ENCODE measurements at places on chromosomes 13 and 19. TPM values are rescaled to one million over a fixed set of nuclear protein-coding genes. Genes with fewer than 3 reads are reported as not detected.

The HRC gene
- total RNA-seq = 78.3 TPM

The PRKCSH gene
- 67.8 TPM for total RNA-seq

The TEX101 gene
- total RNA-seq = not detected

The CLEC4G gene
- total RNA-seq = 0.52 TPM

The ERFL gene
- not detected for total RNA-seq

The BRCA2 gene
- 2.6 TPM for total RNA-seq

The LILRB4 gene
- total RNA-seq = 0.52 TPM

The ZNF253 gene
- 7.3 TPM for total RNA-seq

The CCDC70 gene
- total RNA-seq = not detected

The TRPM4 gene
- 5.2 TPM for total RNA-seq

The SLC25A41 gene
- 0.52 TPM for total RNA-seq

The POU4F1 gene
- 1.6 TPM for total RNA-seq

The WDR88 gene
- not detected for total RNA-seq

The LIM2 gene
- not detected for total RNA-seq

The ATP4A gene
- total RNA-seq = not detected

The OR10H1 gene
- total RNA-seq = not detected

The ZNF835 gene
- total RNA-seq = 3.1 TPM

The PGLYRP1 gene
- total RNA-seq = 2.1 TPM

The PSPN gene
- 1.0 TPM for total RNA-seq

The SLC17A7 gene
- 1.0 TPM for total RNA-seq

The ADPRHL1 gene
- total RNA-seq = 124 TPM

The ZNF91 gene
- 40.7 TPM for total RNA-seq

The LILRB3 gene
- total RNA-seq = 4.2 TPM

The DHDH gene
- not detected for total RNA-seq

The FGF22 gene
- total RNA-seq = not detected

The ZNF534 gene
- total RNA-seq = 0.52 TPM

The C19orf33 gene
- not detected for total RNA-seq

The FAM187B gene
- not detected for total RNA-seq

The PRR22 gene
- total RNA-seq = not detected

The ACTMAP gene
- total RNA-seq = under 0.01 TPM

The GRIK5 gene
- 1.0 TPM for total RNA-seq

The CDKN2D gene
- 16.7 TPM for total RNA-seq

The ZNF845 gene
- total RNA-seq = 3.7 TPM

The ZNF492 gene
- 1.0 TPM for total RNA-seq

The ZNF550 gene
- total RNA-seq = 6.3 TPM

The MBD3 gene
- total RNA-seq = 51.7 TPM

The NXNL1 gene
- not detected for total RNA-seq

The RGS9BP gene
- 0.52 TPM for total RNA-seq

The ETV2 gene
- 2.1 TPM for total RNA-seq

The CEACAM3 gene
- total RNA-seq = not detected

The ATP12A gene
- not detected for total RNA-seq

The MARCHF2 gene
- total RNA-seq = 38.1 TPM

The CEACAM1 gene
- 0.52 TPM for total RNA-seq

The PPP1R12C gene
- total RNA-seq = 24.5 TPM

The N4BP2L1 gene
- total RNA-seq = 7.3 TPM

The LSR gene
- 0.52 TPM for total RNA-seq

The ICAM5 gene
- not detected for total RNA-seq

The FOXO1 gene
- total RNA-seq = 15.1 TPM

The SRRM5 gene
- not detected for total RNA-seq

The IL11 gene
- total RNA-seq = not detected

The CACNA1A gene
- 0.52 TPM for total RNA-seq

The TDRD3 gene
- 61.6 TPM for total RNA-seq

The ADM5 gene
- total RNA-seq = 1.0 TPM

The GRIN2D gene
- total RNA-seq = under 0.01 TPM

The KCNC3 gene
- total RNA-seq = under 0.01 TPM

The CD177 gene
- 5.2 TPM for total RNA-seq

The NLRP4 gene
- not detected for total RNA-seq

The GPR4 gene
- total RNA-seq = 0.52 TPM

Data from skeletal muscle tissue (tissue), 5 donors.